ENCODE measurements at places on chromosomes 11 and 22. TPM values are rescaled to one million over a fixed set of nuclear protein-coding genes. Genes with fewer than 3 reads are reported as not detected.

DNA sequence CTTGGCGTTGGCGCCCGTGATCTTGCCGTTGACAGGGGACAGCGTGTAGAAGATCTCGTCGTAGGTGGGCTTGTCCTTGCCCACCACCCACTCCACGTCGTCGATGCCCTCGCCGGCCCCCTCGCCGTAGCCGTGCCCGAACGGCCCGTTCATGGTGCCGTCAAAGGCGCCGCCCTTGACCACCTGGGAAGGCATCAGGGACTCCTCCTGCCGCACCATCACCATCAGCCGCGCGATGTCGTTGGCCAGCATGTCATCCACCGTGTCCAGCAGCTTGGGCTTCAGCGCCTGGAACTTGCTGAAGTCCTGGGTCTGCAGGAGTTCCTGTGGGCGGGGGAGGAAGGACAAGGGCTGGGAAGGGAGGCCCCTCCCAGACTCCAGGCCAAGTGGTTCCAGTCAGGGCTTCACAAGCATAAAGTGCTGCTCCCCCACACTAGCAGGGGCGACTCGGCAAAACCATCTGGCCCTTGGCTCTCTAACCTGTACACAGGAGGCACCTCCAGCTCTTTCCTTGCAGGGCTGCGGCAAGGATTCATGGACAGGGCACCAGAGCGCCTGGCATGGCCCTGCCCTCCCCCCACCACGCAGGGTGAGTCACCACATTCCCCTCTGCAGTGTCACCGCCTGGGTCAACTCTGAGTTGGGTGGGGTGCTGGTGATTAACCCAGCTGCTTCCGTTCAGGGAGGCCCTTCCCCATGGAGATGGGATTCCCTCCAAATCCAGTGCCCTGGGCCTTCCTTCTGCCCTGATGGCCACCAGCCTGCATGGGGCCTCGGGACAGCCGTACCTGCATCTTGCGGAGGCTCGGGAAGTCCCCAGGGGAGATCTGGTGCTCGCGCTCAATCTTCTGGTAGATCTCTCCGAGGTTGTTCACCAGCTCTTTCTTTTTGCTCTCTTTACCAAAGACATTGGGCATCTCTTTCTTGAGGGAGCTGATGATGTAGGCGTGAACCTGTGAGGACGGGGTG is 10.4 kb upstream of the CDC42BPG start:
- DNase-seq: no peak

DNA sequence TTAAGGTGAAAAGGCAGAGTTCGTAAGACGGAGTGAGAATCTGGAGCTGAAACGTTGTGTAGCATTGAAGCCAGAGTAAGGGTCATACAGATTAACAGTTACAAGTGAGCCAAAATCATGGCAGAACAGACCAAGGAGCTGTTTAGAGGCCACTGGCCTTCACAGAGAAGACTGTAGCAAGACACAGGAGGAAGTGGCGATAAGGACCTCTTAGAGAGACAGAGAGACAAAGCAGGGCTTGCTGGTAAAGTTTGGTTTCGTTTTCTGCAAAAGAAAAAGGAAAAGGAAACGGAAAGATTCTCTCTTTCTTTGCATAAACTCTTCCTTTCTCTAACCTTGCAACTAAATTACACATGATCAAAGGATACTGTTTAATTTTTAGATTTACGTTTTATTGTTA is 83.0 kb downstream of the AASDHPPT start:
- no peak for DNase-seq

The PTPN5 gene
- 0.18 TPM for total RNA-seq

DNA sequence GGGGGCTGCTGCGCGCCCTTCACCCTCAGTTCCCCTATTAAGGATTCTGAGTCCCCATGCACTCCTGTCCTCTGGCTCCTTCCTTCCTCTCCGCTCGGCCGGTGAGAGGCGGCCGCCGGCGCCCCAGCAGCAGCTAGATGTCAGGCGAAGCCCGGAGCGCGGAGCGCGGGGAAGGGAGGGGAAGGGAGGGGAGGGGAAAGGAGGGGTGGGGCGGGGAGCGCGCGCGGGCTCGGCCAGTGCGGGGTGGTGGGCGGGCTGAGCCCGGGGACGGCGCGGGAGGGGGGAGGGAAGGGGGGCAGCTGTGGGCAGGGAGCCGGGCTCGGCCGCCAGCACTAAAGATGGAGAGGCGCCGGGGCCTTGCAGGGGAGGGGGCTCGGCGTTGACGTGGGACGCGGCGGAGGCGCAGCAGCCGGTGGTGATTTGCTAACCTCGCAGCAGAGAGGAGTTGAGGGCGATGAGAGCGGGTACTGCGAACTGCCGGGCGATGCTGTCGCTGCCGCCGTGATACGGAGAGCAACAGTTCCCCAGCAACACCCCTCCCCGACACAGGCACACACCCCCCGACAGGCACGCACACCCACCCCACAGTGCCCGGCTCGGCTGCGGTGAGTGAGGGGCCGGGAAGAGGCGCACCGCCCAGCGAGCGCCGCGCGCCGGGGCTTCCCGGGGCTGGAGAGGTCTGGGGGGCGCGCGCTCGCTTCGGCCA is at the start of gene ZBTB16:
ZBTB16 (plus strand) TSS at position 434 of the 706 bp plus-strand sequence. CDS start 3,590 bp downstream, outside the sequence.
- no peak for DNase-seq

The LRRN4CL gene
- 0.27 TPM for total RNA-seq

The ENTHD1 gene
- total RNA-seq: not detected

The C1QTNF4 gene
- 0.35 TPM for total RNA-seq

GRCh38 chr22:19718456-19719049 is 4.2 kb downstream of the SEPTIN5 start:
- DNase-seq: no peak

GRCh38 chr11:95486466-95486865 is 255.5 kb upstream of the SESN3 start:
- no peak for DNase-seq

DNA sequence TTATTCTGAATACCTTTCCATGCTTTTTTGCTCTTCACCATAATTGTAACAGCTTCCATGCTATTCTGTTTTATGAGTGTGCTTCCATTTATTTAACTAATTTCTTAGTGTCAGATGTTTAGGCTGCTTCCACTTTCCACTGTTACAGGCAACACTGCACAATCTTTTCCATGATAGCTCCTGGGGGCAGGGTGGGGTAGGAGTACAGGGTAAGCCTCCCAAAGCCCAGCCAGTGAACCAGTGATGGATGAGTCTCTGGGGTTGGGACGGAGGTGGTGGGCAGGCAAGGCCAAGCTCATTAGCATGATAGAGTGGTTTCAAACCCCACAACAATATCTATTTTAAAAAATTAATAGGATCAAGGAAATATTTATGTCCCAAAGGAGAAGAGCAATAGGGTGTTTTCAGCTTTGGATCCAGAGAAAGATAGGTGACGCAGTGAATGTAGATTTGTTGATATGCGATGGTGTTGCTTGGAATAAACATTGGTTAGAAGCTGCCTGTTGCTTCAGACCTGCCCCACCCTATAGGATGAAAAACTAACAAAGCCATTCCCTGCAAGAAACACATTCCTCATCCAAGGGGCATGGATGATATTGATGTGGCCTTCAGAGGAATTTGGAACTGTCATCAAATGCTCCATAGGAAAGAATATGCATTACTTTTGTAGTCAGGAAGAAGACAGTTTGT is 17.1 kb upstream of the ELF5 start:
- no peak for DNase-seq

- no peak for DNase-seq
These were observed 6.5 kb upstream of the MFNG start for GRCh38 chr22:37492428-37493344.

GRCh38 chr22:27349456-27349855 is 452.1 kb downstream of the MN1 start:
- no peak for DNase-seq

DNA sequence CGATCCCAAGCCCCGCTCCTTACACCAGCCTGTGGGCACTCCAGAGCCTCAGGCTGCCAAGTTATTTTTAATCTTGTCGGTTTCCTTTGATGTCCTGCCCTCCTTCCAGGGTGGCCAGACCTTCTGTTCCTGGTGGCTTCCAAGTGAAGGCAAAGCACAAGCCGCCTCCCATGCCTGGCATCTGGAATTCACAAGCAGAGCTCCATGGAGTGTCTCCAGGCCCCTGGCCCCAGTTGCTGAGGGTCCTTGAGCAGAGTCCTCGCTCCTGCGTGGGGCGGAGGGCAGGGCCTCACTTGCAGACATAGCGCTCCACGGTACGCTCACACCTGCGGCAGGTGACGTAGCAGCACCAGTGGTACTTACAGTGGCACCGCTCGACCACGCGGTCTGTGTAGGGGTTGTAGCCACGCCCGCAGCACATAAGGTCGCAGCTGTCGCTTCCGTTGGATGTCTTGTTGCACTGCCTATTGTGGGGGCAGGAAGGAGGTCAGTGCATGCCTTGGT is 19.5 kb downstream of the WNT11 start:
- DNase-seq: no peak

DNA sequence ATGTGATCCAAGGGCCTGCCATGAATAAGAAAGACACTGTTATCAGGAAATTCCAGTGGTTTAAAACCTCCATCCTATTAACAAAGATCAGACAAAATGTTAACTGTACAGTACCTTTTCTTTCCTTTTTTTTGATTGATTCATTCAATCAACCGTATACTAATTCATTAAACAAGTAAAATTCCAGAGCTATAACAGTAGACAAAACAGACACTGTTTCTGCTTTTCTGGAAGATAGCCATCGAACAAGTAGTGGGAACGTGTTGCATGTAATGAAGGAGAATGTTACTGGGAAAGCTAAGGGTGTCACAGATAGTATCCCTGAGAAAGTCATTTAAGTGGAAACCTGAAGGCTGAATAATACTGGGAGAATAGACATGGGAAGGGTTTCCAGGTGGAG is 73.7 kb upstream of the ALKBH3 start:
- DNase-seq: no peak

The POTEH gene
- total RNA-seq: not detected

GRCh38 chr22:46752286-46752987 is 10.0 kb upstream of the TBC1D22A start:
- DNase-seq: no peak

The OR52N4 gene
- not detected for total RNA-seq

DNA sequence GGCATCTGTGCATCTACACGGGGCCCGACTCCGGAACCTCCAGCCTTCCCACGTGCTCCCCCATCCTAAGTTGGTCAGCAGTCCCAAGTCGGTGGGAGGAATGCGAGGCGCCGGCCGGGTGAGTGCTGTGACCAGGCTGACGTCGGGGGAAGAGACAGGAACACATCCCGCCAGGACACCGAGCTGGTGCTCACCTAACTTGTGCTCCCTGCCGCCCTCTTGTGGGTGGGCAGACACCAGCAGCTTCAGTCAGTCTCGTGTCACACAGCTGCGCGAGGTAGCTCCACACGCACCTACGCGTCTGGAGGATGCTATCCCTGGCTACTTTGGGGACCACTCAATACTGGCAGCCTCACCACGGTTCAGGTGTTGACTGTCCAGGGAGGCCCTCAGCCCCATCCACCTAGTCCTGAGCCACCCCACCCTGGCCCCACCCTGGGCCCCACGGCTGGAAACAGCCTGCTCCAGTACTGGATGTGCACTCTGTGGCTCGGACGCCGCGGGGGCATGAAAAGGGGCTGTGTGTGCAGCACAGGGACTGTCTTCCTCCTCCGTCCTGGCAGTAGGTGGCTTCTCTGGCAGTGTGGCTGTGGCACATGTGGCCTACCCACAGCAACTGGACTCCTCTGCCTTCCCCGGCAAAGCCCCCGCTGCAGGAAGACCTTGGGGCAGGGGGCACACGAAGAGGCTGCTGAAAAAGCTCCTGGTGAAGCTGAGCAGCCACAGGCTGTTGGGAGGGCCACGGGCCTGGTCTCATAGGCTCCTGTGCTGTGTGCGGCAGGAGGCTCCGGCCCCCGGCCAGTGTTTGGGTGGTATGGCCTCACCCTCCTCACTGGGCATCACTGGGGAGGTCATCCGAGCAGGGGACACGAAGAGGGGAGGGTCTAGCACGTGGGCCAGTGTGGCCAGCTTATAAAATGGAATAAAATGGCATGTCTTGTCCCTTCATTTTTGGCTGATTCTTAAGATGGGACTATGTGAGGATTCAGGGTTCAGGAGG is 11.2 kb upstream of the BID start:
- DNase-seq: no peak

The HEPN1 gene
- not detected for total RNA-seq

GRCh38 chr11:69915501-69916250 is 96.5 kb upstream of the FGF3 start:
- DNase-seq: no peak

- DNase-seq: no peak
These were observed 84.3 kb downstream of the PHF21A start for GRCh38 chr11:46036969-46037368.

The OR8G1 gene
- total RNA-seq: not detected

DNA sequence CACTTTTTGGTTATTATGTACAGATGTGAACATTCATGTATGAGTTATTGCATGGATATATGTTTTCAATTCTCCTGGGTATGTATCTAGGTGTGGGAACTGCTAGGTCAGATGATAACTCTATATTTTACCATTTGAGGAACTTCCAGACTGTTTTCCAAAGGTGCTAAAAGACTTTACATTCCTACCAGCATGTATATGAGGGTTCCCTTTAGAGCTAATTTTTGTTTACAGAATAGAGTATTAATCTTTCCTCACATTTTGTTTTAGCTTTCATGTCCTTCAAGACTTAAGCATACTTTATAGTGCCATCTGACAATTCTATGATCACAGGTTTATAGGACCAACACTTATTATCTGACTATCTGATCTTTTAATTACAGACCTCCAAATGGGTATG is 59.6 kb downstream of the HIRA start:
- no peak for DNase-seq

DNA sequence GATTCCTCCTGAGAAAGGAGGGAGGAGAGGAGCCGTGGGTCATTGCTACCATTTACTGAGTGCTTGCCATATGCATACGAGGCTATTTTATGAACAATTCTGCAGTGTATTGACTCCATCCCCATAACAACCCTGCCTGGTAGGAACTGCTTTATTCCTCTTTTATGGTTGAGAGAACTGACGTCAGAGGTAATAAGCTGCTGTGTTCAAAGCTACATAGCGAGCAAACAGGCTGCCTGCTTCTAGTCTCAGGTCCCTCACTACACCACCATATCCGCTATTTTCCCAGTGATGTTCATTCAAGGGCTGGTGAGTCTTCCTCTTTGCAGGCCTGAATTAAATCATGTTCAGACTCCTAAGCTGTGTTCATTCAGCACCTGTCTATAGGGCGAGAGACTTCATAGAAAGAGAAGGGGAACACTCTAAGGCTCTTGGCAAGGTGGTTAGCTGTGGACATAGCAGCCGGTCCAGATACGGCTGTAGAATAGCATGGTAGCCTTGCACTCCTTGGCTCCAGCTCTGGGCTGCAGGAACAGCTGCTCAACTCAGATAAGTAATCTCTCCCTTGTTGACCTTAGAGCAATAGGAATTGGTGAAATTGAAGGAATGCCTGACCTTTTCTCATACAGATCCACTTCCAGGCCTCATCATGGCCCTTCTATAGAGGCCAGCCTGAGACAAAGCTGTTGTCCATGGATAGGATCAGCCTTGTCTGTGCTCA is 82.6 kb downstream of the MICAL2 start:
- DNase-seq: no peak

DNA sequence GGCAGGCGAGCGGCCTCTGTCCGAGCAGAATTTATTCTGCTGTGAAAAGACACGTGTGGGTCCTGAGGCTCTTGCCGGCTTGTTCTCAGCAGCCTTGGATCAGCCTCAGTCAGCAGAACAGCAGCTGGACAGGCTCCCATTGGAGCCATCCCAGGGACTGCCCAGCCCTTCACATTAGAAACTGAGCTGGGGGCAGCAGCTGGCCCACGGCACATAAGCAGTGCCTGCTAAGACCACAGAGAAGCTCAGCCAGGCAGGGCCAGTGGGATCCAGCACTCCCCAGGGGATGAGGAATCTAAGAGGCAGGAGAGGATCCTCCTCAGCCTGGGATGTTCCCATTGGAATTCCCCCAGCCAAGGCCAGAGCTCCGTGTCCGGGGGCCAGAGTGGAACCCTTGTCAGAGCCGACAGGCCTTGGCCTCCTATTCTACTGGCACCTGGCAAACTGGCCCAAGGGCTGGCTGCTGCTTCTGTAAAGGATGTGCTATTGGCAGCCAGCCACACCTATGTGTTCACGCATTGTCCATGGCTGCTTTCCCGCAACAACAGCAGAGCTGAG is 18.2 kb downstream of the RTN4R start:
- no peak for DNase-seq
